Upper lobe of left lung (tissue), 6 donors: ENCODE measurements at places on chromosomes 13 and 19.

DNA sequence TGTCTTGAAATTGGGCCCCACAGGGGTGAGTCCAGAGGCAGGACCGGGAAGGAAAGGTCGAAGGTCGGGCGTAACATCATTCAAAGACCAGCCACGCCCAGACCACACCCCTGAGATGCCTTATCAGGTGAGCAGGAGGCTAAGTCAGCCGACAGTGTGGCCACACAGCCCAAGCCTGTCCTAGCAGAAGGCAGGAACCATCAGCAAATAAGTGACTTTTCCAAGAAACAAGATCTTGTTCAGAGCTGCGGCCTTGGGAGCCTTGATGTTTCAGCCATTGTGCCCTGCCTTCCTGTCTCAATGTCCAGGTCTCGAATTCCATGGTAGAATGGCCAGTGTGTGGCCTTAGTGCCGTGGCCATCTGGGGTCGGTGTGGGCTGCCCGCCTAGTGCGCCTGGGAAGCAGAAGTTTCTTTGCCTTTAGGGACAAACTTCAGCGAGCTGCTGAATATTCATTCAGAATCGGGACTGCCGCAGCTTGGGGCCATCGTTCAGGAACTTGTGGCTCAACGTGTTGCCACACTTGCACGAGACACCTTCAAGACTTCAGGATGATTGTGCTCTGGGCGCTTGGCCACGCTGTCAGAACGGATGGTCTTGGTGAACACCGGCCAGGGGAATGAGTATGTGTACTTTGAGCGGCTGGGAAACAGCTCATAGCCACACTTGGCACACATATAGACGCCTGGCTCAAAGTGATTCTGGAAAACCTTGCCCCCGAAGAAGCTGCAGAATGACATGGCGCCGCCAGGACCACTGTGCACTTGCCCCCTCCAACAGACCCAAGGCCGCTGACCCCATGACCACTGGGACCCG, 6.1 kb upstream of the IFNL4 start:
- H3K36me3 ChIP-seq, result no peaks in the 10 kb centered on the region
- no peak overlapping the region for H3K4me3 ChIP-seq
- no peaks in the 10 kb centered on the region for H3K4me1 ChIP-seq
- no peaks in the 10 kb centered on the region for H3K27me3 ChIP-seq

DNA sequence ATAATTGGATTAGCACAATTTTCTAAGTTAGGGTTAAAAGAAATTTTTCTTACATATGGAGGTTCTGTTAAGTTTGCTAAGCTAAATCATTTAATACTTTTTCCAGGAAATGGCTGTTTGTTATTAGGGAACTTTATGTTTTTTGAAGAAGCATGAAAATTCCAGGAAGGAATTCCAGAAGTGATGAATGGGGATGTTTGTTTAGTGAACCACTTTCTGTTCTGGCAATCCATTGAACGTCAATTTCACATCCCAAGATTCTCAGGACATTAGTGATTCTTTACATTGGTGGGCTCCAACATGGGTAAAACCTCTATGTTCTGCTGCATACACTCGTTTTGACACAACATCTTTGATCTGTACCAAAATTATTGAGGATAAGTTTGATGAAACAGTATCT, 534.4 kb downstream of the IRS2 start:
- no peak for DNase-seq
- no peak overlapping the region for H3K4me3 ChIP-seq
- H3K27me3 ChIP-seq, result no peaks in the 10 kb centered on the region
- no peak overlapping the region for H3K27ac ChIP-seq

DNA sequence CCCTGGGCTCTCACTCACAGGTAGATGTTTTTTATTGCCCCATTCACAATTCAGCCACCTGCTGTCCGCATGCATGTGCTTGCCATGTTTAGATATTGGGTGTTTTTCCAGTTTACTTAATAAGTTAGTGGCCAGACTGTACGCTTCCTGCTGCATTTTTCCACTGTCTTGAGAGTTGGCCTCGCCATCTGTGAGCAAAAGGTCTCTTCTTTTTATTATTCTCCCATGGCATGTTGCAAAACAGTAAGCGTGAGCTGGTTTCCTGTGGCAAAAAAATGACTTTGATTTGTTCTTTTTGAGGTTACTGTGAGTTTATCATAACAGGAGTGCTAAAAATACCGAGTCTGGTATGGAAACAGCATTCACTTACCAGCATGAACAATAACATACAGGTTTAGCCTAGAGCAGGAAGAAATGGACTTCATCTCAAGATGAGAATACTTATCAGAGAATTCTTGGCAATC, 46.0 kb downstream of the SAE1 start:
- peaks cover 22% of the 10 kb centered on the region for H3K4me1 ChIP-seq
- no peak overlapping the region for H3K4me3 ChIP-seq
- no peaks in the 10 kb centered on the region for H3K27me3 ChIP-seq
- DNase-seq, result no peak
- peak overlapping the region; percentile 26 for H3K27ac ChIP-seq
- H3K36me3 ChIP-seq, result peaks cover 15% of the 10 kb centered on the region

GRCh38 chr13:33743438-33744368, 74.2 kb upstream of the RFC3 start:
- H3K27ac ChIP-seq, result no peak overlapping the region
- no peak for DNase-seq
- no peak overlapping the region for H3K4me3 ChIP-seq
- peaks cover 29% of the 10 kb centered on the region for H3K4me1 ChIP-seq

- H3K27me3 ChIP-seq, result no peaks in the 10 kb centered on the region
- H3K27ac ChIP-seq, result no peak overlapping the region
- DNase-seq, result no peak
These were observed 80.6 kb downstream of the NUFIP1 start for GRCh38 chr13:44908712-44909111.

- H3K4me3 ChIP-seq, result no peak overlapping the region
- H3K4me1 ChIP-seq, result no peaks in the 10 kb centered on the region
- H3K27ac ChIP-seq, result no peak overlapping the region
- no peak for DNase-seq
- H3K36me3 ChIP-seq, result no peaks in the 10 kb centered on the region
These were observed 244.4 kb upstream of the SLITRK5 start for GRCh38 chr13:87426742-87427141.

- no peaks in the 10 kb centered on the region for H3K36me3 ChIP-seq
- no peaks in the 10 kb centered on the region for H3K27me3 ChIP-seq
- no peaks in the 10 kb centered on the region for H3K4me1 ChIP-seq
- H3K4me3 ChIP-seq, result no peak overlapping the region
- no peak overlapping the region for H3K27ac ChIP-seq
- no peak for DNase-seq
These were observed 510.1 kb upstream of the NBEA start for GRCh38 chr13:34431827-34432581.

GRCh38 chr13:21744149-21744548, 73.3 kb downstream of the FGF9 start:
- H3K4me1 ChIP-seq, result no peaks in the 10 kb centered on the region
- no peak overlapping the region for H3K27ac ChIP-seq
- H3K36me3 ChIP-seq, result no peaks in the 10 kb centered on the region
- H3K27me3 ChIP-seq, result no peaks in the 10 kb centered on the region

GRCh38 chr13:47672245-47673008, 328.6 kb downstream of the SUCLA2 start:
- DNase-seq, result no peak
- H3K4me3 ChIP-seq, result no peak overlapping the region
- no peaks in the 10 kb centered on the region for H3K27me3 ChIP-seq
- H3K4me1 ChIP-seq, result no peaks in the 10 kb centered on the region

DNA sequence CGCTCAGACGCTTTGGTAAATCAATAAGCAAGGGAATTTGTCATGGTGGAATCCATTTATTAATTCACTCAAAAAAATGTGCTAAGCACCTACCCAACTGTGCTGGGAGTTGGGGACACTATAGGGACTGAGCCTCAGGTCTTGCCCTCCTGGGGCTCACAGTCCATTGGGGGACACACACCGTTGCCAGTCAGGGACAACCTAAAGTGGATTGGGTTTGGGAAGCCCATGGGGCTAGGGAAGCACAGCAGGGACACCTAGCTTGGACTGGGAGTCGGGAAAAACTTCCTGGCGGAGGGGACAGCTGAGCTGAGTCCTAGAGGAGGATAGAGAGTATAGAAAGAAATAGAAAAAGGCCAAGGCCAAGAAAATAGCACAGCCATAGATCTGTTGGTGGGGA, 8.5 kb downstream of the FOSB start:
- no peak overlapping the region for H3K4me3 ChIP-seq
- no peak for DNase-seq
- H3K27ac ChIP-seq, result no peak overlapping the region
- H3K27me3 ChIP-seq, result no peaks in the 10 kb centered on the region
- H3K4me1 ChIP-seq, result peaks cover 9% of the 10 kb centered on the region
- no peaks in the 10 kb centered on the region for H3K36me3 ChIP-seq

DNA sequence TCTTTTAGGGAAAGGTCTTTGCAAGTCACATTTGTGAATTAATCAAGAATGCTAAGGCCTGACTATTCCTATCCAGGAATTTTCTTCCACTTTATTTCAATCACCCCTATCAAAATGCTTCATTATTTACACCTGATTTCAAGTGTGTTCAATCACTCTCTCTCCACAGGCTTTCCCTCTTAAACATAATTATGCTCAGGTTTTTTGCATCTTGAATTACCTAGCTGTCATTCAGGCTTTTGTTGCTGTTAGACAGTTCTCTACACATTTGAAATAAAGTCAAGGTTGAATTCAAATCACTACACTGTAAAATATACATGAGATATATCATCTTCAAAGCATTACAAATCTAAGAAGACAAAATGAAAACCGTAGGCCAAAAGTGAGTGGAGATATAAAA, 941.3 kb upstream of the SLITRK1 start:
- H3K27me3 ChIP-seq, result no peaks in the 10 kb centered on the region
- no peak overlapping the region for H3K4me3 ChIP-seq
- H3K27ac ChIP-seq, result no peak overlapping the region
- no peaks in the 10 kb centered on the region for H3K4me1 ChIP-seq

GRCh38 chr19:19064811-19065745, 1.3 kb downstream of the SLC25A42 start:
- no peaks in the 10 kb centered on the region for H3K27me3 ChIP-seq
- peak overlapping the region; percentile 63 for H3K27ac ChIP-seq
- DNase-seq, result no peak
- H3K4me1 ChIP-seq, result peaks cover 33% of the 10 kb centered on the region

GRCh38 chr19:21610341-21610740, 104.9 kb downstream of the ZNF429 start:
- H3K27me3 ChIP-seq, result no peaks in the 10 kb centered on the region
- no peaks in the 10 kb centered on the region for H3K36me3 ChIP-seq
- no peak for DNase-seq
- no peak overlapping the region for H3K27ac ChIP-seq
- H3K4me3 ChIP-seq, result no peak overlapping the region

DNA sequence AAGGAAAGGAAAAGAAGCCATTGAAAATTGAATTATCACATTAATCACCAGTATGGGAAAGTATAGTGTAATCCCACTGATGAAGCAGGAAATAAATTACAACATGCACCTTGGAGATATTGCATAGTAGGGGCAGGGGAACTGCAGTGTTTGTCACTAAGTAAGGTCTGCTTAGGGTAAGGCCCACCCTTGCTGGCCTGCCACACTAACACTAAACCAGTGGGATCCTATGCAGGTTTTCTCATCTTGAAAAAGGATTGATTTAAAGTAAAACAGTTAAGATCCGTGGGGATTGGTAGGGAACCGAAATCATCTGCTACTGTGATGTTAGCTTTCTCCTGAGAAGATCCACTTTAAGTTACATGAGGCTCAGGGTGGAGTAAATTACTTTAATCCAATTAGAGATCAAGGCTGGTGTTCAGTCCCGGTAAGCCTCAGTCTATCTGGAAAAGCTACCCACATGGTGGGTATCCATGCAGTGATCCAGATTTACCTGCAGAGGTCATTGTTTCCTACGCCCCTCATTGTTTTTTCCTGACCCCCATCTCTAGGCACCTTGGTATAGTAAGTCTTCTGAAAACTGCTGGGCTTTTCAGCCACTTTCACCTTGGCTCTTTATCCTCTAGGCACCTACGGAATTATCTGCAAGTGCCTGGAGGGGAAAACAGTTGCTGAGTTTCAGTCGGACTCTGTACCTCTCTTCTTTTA, 1014.9 kb upstream of the ATXN8OS start:
- H3K27me3 ChIP-seq, result no peaks in the 10 kb centered on the region
- no peak for DNase-seq
- H3K36me3 ChIP-seq, result no peaks in the 10 kb centered on the region
- H3K27ac ChIP-seq, result no peak overlapping the region
- H3K4me3 ChIP-seq, result no peak overlapping the region

DNA sequence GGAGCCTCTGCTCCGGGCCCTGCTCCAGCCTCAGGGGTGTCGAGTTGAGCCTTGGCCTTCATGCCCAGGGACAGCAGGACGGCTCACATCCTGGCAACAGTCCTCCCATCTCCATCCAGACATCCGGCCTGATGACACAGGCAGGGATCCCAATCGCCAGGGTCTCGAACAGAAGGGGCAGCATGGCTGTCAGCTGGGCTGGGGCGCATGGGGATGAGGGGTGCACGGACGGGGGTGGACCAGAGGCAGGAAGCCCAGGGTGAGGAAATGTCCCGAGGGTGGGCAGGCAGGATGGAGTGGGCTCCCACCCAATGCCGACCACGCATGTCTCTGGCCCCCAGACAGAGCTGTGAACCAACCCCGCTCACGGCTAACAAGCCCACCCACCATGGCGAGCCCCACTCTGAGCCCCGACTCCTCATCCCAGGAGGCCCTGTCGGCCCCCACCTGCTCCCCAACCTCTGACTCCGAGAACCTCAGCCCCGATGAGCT, 16.2 kb downstream of the EVI5L start:
- no peak overlapping the region for H3K27ac ChIP-seq
- H3K4me3 ChIP-seq, result no peak overlapping the region
- no peaks in the 10 kb centered on the region for H3K4me1 ChIP-seq
